CD4-positive, CD25-positive, alpha-beta regulatory T cell (primary cell): ENCODE measurements at places on chromosomes 12 and 14. TPM values are rescaled to one million over a fixed set of nuclear protein-coding genes. Genes with fewer than 3 reads are reported as not detected.

The ACVRL1 gene
- polyA plus RNA-seq, result not detected

The TSPAN19 gene
- not detected for polyA plus RNA-seq

The TBX5 gene
- polyA plus RNA-seq, result not detected

- peak overlapping the region; percentile 70 for H3K27ac ChIP-seq
- peaks cover 7% of the 10 kb centered on the region for H3K27me3 ChIP-seq
- peak overlapping the region; percentile 65 for H3K4me3 ChIP-seq
- peak; percentile 41 for DNase-seq
- H3K36me3 ChIP-seq, result no peaks in the 10 kb centered on the region
Measured at GRCh38 chr12:2691006-2691344, 103.8 kb upstream of the FKBP4 start.

GRCh38 chr14:65282896-65283253 lies 129.7 kb upstream of the FUT8 start:
- DNase-seq, result peak; percentile 44
- H3K27me3 ChIP-seq, result no peaks in the 10 kb centered on the region
- peak overlapping the region; percentile 67 for H3K4me3 ChIP-seq
- H3K4me1 ChIP-seq, result peaks cover 30% of the 10 kb centered on the region
- H3K36me3 ChIP-seq, result no peaks in the 10 kb centered on the region
